CD4-positive, alpha-beta T cell (primary cell): ENCODE measurements at places on chromosomes 7 and 10.

- DNase-seq: no peak
Observed at GRCh38 chr7:128166603-128167041, 74.5 kb upstream of the LEP start.

DNA sequence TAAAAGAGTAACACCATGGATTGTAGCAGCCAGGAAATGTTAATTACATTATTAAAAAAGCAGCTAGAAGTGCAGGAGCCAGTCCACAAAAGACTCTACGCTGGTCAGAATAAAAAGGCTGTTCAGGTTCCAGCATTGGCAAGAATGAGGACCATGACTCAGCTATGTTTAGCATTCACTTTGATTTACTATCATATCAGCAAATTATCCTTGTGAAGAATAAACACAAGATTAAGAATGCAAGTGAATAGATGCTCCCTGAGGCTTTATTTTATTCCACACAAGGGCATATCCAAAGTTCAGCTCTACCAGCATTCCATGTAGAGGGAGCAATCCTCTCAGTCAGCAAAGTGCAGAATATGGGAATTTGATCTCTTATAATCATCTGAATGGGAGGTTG, 13.6 kb downstream of the DGKB start:
- no peak for DNase-seq

GRCh38 chr7:73739387-73739767, 775 bp upstream of the ABHD11 start:
- no peak for DNase-seq

DNA sequence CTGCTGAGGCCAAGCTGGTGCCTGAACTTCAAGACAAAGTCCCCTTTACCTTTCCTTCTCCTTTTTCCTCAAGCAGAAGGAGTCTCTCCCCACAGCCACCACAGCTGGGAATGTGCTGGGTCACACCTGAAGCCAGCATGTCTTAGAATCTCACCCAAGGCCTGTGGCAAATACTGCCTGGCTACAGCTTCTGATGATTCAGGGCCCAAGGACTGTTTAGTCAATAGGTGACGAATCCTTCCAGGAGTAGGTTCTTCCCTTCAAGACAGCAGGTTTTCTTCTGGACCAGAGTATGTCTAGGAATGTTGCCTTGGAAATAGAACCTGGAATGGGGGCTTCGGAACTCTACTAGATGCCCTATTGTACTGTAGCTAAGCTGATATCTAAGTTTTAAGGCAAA, 374.6 kb downstream of the KIF20B start:
- DNase-seq: no peak

GRCh38 chr7:74674166-74674565, 16.6 kb downstream of the GTF2I start:
- DNase-seq: no peak

DNA sequence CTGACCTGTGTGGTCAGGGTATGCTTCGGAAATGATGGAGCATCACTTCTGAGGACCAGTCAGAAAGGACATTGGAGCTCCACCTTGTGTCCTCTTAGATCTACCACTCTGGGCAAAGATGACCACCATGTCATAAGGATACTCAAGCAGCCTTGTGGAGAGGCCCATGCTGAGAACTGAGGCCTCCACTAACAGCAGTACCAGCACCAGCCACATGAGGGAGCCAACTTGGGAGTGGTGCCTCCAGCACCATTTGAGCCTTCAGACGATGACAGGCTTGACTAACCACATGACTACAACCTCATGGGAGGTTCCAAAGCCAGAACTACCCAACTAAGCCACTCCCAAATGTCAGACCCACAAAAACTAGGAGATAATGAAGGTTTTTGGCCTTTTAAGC, 116.0 kb downstream of the NPTX2 start:
- DNase-seq: no peak

- no peak for DNase-seq
Observed at GRCh38 chr10:42149027-42149700, 489.2 kb downstream of the ZNF33B start.

- no peak for DNase-seq
Observed at GRCh38 chr10:76732306-76732705, 905.3 kb downstream of the KCNMA1 start.

DNA sequence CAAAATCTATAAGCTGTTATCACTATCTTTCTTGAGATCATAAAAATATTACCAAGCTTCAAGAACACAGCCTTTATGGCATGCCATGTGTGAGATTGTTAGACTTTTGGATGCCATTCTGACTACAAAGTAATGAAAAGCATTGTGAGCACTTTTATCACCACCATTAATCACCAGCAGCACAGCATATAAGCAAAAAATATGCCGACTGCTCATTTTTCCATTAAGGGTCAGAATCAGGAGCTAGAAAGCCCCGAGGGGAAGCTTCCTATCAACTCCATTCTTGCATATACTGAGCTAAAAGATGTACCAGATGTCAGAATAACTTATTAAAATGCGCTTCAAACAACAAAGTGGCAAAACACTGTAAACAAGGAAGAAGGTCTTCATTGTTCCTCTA, 114.3 kb downstream of the LMBR1 start:
- no peak for DNase-seq

- no peak for DNase-seq
Observed at GRCh38 chr10:125235093-125236069, 75.0 kb upstream of the CTBP2 start.
